Mammary epithelial cell (primary cell): ENCODE measurements at places on chromosomes 12 and 14.

- DNase-seq = no peak
Observed at GRCh38 chr12:46208370-46208769, 60.5 kb downstream of the SLC38A1 start.

GRCh38 chr12:11973396-11973795 is 97.3 kb upstream of the BCL2L14 start:
- DNase-seq = no peak

DNA sequence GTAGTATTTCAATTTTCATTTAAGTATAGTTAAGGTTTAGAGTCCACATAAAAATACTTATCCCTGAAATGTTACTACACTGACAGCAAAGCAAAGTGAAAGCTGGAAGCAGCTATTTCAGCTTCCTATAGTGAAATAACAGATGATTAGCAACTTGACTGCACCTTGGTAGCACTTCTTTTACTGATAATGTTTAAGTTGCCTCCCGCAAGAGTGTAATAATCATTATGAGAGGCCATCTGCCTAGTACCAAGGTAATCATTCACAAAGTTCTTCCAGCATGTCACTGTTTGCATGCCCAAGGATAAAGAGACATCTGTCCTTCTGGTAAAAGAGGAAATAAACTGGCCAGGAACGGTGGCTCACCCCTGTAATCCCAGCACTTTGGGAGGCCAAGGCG is 69.8 kb downstream of the LIN7A start:
- DNase-seq = no peak

GRCh38 chr14:45156067-45156466 is 20.3 kb downstream of the FANCM start:
- peak; percentile 8 for DNase-seq

DNA sequence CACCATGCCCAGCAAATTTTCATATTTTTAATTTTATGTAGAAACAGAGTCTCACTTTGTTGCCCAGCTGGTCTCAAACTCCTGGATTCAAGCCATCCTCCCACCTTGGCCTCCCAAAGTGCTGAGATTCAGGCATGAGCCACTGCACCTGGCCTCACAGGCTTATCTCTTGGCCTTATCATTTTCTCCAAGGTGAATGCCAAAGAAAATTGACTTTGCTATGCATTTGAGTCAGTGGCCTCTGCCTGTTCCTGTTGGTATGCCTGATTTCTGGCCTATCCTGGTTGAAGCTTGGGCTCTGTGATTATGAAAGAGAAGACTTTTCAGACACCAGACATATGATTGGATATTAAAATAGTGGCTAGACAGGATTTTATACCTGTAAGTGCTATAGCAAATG is 34.2 kb downstream of the MANSC1 start:
- DNase-seq = no peak

DNA sequence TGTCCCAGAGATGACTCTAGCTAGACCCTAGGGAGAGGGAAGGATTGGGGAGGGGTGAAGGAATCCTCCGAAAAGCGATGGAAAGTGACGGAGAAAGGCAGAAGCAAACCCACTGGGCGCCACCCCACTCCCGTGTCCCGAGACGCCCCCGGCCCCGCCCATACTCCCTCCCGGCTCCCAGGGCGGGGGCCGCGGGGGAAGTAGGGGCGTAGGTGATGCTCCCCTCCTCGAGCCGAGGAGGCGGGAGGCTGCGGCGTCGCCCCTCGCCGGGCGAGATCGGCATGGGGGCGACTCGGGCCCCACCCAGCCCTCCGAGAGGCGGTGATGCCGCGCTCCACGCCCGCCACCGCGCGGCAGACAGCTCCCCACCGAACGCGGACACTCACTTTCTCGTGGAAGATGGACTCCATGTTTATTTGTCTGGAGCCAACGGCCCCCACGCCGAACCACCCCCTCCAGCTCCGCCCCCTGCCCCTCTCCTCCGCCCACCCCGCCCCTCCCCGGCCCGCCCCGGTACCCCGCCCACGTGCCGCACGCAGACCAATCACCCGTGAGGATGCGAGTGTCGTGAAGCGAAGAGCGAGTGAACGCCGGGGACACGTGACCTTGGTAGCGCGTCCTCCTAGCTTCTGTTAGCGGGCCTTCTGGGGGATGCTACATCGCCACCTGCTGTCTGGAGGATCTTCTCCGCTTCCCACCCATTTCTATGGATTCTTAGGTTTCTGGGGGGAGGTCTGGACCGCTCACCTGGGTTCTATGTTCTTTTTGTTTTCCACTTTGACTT is at the start of gene ATXN3:
Gene ATXN3, minus strand, starts transcription at position 440 of the 784 bp plus-strand sequence. Its CDS starts 30 bp downstream, at position 410.
- peak; percentile 96 for DNase-seq
